ENCODE measurements at places on chromosomes 12 and 14. TPM values are rescaled to one million over a fixed set of nuclear protein-coding genes. Genes with fewer than 3 reads are reported as not detected.

Gene HOXC12
- not detected for total RNA-seq

Gene NPFF
- total RNA-seq: not detected

Gene PLBD1
- 1.1 TPM for total RNA-seq

Gene OR6C2
- total RNA-seq: not detected

Gene PRKCH
- 52.6 TPM for total RNA-seq

Gene ERP27
- not detected for total RNA-seq

Gene DDHD1
- 5.3 TPM for total RNA-seq

Gene TPI1
- 1,306 TPM for total RNA-seq

Gene PHC1
- 3.7 TPM for total RNA-seq

Gene HOXC4
- not detected for total RNA-seq

Gene LPAR5
- total RNA-seq: 4.1 TPM

Gene NEUROD4
- total RNA-seq: not detected

Gene SOX5
- under 0.01 TPM for total RNA-seq

Gene RNASE3
- total RNA-seq: not detected

Gene FIGNL2
- total RNA-seq: not detected

Gene CDKN3
- total RNA-seq: 3.7 TPM

Gene SPIC
- not detected for total RNA-seq

Gene CLEC6A
- total RNA-seq: under 0.01 TPM

Gene CLEC4E
- not detected for total RNA-seq

Gene IL31
- total RNA-seq: not detected

Gene LBHD2
- not detected for total RNA-seq

Gene NEMF
- 45.8 TPM for total RNA-seq

Gene CCDC177
- not detected for total RNA-seq

Gene KCNH3
- total RNA-seq: under 0.01 TPM

Gene RBP5
- total RNA-seq: not detected

Gene AREL1
- total RNA-seq: 19.6 TPM

Gene TAS2R30
- total RNA-seq: 3.1 TPM

Gene C12orf42
- not detected for total RNA-seq

Gene BCL2L14
- under 0.01 TPM for total RNA-seq

Gene RPL10L
- total RNA-seq: not detected

Gene NAV3
- total RNA-seq: 1.6 TPM

Gene NIN
- 26.8 TPM for total RNA-seq

Gene DIO3
- total RNA-seq: not detected

Gene B4GALNT3
- 8.3 TPM for total RNA-seq
